ENCODE measurements at places on chromosomes 7 and 10.

GRCh38 chr10:70901276-70901878 lies 13.0 kb upstream of the PCBD1 start:
- no peak overlapping the region for H3K27ac ChIP-seq
- DNase-seq = no peak
- no peaks in the 10 kb centered on the region for H3K4me1 ChIP-seq
- H3K27me3 ChIP-seq = peaks cover 25% of the 10 kb centered on the region
- H3K4me3 ChIP-seq = no peak overlapping the region

- H3K4me1 ChIP-seq = no peaks in the 10 kb centered on the region
- H3K4me3 ChIP-seq = no peak overlapping the region
- DNase-seq = no peak
- no peaks in the 10 kb centered on the region for H3K27me3 ChIP-seq
Observed at GRCh38 chr10:51244748-51245490, 170.6 kb downstream of the PRKG1 start.

DNA sequence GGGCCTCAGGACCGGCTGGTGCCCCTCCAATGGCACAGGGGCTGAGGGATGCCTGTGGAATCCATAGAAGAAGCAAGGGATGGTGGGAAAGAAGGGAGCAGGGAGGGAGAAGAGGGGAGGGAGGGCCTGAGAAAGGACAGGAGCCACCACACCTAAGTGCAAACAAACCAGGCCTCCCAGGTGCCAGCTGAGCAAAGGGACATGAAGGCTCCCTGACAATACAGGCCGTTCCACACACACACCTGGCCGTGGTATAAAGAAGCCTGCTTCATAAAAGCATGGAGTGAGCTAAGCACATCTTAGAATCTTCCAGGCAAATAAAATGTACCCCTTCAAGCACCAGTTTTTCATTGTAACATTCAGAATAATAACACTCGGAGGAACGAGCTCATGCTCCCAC lies 54.0 kb downstream of the OAT start:
- no peak overlapping the region for H3K4me3 ChIP-seq
- no peak overlapping the region for H3K27ac ChIP-seq
- no peaks in the 10 kb centered on the region for H3K36me3 ChIP-seq

DNA sequence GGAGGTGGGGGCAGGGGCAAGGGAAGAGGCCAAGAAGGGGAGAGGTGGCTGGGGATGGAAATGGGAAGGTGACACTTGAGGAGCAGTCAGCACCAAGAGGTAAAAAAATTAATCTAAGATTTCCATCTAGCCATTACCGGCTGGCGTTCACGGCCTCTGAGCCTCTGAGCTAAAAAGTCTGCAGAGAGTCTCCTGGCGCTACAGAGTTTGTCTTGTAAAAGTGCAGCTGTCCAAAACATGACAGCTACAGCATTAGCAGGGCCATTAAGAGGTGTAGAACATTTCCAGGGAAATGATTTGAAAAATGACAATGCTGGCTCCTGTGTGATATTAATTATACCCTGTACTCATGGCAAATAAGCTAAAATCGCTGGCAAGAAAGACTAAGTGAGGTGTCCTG lies 167.6 kb downstream of the LRMDA start:
- no peak for DNase-seq
- no peaks in the 10 kb centered on the region for H3K36me3 ChIP-seq
- no peaks in the 10 kb centered on the region for H3K4me1 ChIP-seq
- no peak overlapping the region for H3K4me3 ChIP-seq
- H3K27me3 ChIP-seq = no peaks in the 10 kb centered on the region

DNA sequence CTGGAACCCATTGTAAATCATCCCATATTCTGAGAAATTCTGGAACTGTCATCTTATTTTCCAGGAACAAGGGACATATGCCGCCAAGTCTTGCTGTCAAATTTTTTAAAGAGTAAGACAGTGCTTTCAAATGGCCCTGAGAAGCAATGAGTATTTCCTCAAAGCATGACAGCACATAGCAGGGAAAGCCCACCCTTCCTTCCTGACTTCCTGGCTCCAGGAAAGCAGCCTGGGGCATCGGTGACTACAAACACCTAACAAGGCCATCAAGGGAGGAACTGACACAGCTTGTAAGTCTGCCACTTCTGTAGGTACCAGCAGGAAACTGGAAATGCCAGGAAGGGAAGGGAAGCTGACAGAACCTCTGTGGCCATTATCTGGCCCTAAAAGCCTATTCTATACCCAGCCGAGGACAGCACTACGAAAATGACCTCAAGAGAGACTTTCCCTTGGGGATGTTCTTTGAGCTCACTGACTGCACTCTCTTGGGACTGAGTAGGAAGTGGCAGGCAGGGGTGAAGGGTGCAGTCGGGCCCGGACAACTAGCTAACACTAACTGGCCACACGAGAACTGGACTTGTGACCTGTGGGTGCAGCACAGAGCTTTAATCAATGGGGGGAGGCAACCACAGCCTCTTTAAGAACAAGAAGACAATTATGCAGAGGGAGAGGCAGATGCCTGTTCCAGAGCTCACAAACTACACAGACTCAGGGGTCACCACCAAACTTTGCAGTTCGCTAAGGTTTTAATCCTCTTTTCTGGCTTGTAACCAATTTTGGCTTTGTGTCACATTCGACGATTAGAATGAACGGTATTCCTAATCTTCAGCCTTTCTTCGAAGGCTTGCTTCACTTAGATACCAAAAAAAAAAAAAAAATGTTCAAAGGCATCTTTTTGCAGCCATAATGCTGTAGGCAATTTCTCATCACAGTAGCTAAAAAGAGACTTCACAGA lies 52.0 kb downstream of the GRB10 start:
- H3K4me3 ChIP-seq = no peak overlapping the region
- no peaks in the 10 kb centered on the region for H3K4me1 ChIP-seq
- H3K27ac ChIP-seq = peak overlapping the region; percentile 51
- no peak for DNase-seq
- no peaks in the 10 kb centered on the region for H3K27me3 ChIP-seq

DNA sequence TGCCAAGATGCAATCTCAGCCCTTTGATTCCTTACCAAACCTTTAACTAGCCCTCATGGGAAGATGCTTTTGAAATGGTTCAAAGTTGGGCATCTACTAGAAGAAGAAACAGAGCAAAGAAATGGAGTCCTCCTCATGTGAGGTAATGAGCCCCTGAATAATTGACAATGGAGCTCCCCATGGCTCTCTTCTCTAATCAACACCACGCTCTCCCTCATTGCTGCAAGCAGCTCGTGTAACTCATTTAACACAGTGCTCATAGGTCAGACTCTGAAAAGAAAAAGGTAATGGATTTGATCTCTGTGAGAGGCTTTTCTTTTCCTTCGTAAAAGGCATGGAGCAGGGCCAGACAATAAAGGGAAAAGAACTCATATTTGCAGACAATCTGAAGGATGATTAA lies 312.8 kb downstream of the PHTF2 start:
- no peaks in the 10 kb centered on the region for H3K4me1 ChIP-seq
- H3K27ac ChIP-seq = no peak overlapping the region
- H3K36me3 ChIP-seq = peaks cover 4% of the 10 kb centered on the region

DNA sequence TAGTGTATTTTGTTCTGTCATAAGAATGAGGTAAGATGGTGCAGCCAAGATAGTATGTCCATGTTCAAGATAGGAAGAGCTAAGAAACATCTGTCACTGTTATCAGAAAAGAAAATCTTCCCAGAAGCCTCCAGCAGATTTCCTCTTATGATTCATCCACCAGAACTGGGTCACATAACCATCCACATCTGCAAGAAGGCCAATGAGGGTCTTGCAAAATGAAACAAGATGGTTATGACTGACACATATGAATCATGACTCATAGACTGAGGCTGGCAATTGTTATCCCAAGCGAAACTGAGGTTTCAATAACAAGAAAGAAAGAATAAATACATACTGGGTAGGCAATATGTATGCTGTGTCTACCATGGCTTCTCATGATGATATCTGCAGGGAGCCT lies 30.3 kb downstream of the CCNJ start:
- H3K27ac ChIP-seq = no peak overlapping the region
- H3K4me1 ChIP-seq = no peaks in the 10 kb centered on the region
- DNase-seq = no peak
- H3K36me3 ChIP-seq = no peaks in the 10 kb centered on the region
- no peak overlapping the region for H3K4me3 ChIP-seq

GRCh38 chr7:43058271-43059066 lies 54.0 kb upstream of the HECW1 start:
- H3K36me3 ChIP-seq = no peaks in the 10 kb centered on the region
- no peak overlapping the region for H3K4me3 ChIP-seq
- no peak for DNase-seq
- H3K27me3 ChIP-seq = no peaks in the 10 kb centered on the region

GRCh38 chr7:46165276-46165675 lies 244.2 kb upstream of the IGFBP3 start:
- no peak for DNase-seq
- no peaks in the 10 kb centered on the region for H3K4me1 ChIP-seq
- H3K27me3 ChIP-seq = no peaks in the 10 kb centered on the region
- no peak overlapping the region for H3K27ac ChIP-seq

DNA sequence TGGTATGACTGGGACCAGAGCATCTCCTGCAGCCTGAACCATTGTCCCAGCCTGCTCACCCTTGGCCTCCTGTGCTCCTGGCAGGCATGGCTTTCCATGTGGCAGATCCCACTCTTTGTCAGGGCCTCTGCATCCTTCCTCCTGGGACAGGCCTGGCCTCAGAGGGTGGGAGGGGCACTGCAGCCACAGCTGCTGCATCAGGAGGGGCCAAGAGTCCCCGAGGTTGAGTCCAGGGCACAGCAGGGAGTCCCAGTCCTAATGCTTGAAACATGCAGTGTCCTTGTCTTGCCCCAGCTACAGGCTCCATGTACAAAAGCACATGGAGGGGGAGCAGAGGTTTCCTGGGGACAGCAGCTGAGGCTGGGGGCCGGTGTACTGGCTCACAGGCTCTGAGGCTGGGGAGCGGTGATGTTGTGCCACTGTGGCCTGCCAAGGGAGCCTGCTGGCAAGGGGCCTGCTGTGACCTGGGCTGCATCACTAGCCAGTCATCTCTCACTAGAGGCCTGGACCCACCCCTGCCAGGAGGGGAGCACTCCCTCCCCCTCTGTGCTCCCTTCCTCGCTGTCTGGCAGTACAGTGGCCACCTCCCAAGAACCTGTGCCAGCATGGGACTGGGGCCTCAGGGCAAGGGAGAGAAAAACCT lies 144.8 kb downstream of the ZNF248 start:
- H3K4me3 ChIP-seq = no peak overlapping the region
- H3K27me3 ChIP-seq = no peaks in the 10 kb centered on the region
- H3K36me3 ChIP-seq = no peaks in the 10 kb centered on the region
- no peak for DNase-seq
- no peaks in the 10 kb centered on the region for H3K4me1 ChIP-seq

DNA sequence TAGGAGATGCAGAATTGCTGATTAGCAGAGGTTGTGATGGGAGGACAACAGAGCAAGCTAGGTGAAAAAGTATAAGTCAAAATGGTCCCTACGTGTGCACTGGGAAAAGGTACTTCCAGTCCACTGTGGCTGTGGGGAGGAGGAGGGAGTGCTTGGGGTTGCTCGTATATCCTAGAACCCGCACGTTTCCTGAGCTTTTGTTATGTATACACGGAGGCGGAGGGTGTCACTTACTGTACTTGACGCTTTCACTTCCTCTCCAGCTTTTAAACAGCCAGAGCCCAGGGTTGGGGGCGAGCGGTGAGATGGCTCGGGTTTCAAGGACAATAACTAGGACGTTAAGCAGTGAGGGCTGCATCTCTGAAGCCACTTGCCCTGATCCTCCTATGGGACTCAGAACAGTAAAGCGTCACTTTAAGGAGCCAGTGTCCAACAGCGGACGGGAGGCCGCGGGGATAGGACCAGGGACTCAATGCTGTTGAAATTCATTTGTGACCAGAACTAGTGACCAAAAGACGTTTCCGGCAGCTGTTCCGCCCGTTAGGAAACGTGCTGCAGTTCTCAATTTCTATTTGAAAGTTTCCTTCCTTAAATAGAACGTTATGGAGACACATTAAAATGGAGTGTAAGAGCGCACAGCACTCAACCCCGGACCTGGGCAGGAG lies 985 bp upstream of the ETV1 start:
- no peaks in the 10 kb centered on the region for H3K36me3 ChIP-seq
- H3K27ac ChIP-seq = peak overlapping the region; percentile 86
- H3K27me3 ChIP-seq = no peaks in the 10 kb centered on the region
- peaks cover 32% of the 10 kb centered on the region for H3K4me1 ChIP-seq

DNA sequence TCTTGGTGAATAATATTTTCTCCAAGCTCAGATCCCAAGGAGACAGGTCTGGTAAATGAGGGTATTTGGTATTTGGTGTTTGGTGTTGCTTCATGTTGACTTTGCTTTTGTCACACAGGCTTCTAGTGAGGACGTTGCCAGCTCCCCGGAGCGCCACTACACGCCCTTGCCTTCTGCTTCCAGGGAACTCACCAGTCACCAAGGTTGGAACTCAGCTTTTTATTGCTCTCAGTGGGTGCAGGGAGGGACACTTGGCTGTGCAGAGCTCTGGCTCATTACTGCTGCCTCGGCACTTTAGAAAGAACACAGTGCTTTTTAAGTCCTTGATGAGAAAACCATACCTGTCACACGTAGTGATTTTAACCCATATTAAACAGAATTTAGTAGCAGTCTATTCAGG lies 892.9 kb downstream of the LRMDA start:
- H3K4me1 ChIP-seq = peaks cover 18% of the 10 kb centered on the region
- peak overlapping the region; percentile 69 for H3K27ac ChIP-seq
- no peaks in the 10 kb centered on the region for H3K36me3 ChIP-seq
- DNase-seq = peak; percentile 58
- H3K27me3 ChIP-seq = no peaks in the 10 kb centered on the region

DNA sequence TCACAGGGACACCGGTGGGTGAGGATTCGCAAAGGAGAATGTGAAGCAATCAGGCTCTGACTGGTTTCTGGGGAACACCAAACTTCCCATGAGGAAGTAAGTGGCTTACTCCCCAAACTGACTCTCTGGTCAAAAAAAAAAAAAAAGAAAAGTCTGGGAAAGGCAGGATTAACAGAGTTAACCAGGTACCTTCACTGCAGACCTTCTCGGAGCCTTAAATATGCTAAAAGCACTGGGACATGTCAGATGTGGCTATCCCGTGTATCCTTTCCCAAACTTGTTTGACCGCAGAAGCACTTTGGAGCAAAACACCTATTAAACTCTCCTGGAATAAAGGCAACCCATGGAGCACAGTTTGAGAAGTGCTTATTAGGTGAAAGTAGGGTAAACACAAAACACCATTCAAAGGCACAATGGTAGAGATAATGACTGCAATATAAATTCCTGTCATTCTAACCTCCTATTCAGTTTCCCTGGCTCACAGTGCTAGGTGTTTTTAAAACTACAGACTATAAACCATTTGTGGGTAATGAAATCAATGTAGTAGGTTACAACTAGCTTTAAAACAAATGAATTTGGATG lies 44.1 kb upstream of the MXI1 start:
- no peaks in the 10 kb centered on the region for H3K27me3 ChIP-seq
- no peak overlapping the region for H3K27ac ChIP-seq
- H3K4me1 ChIP-seq = peaks cover 5% of the 10 kb centered on the region
- no peaks in the 10 kb centered on the region for H3K36me3 ChIP-seq

- no peaks in the 10 kb centered on the region for H3K36me3 ChIP-seq
- no peak overlapping the region for H3K4me3 ChIP-seq
- no peak for DNase-seq
- H3K27ac ChIP-seq = peak overlapping the region; percentile 47
- peaks cover 5% of the 10 kb centered on the region for H3K4me1 ChIP-seq
- no peaks in the 10 kb centered on the region for H3K27me3 ChIP-seq
Observed at GRCh38 chr10:88089498-88089897, 226.1 kb downstream of the PTEN start.

- peaks cover 2% of the 10 kb centered on the region for H3K27me3 ChIP-seq
- H3K4me3 ChIP-seq = no peak overlapping the region
- H3K27ac ChIP-seq = no peak overlapping the region
Observed at GRCh38 chr7:106968160-106968559, 76.3 kb upstream of the PRKAR2B start.

Data from tibial artery (tissue), 4 donors.